HCT116 (cell line): ENCODE measurements at places on chromosomes 3 and 15.

GRCh38 chr15:74343127-74343796 is 24.2 kb downstream of the CYP11A1 start:
- H3K4me1 ChIP-seq: no peaks in the 10 kb centered on the region
- H3K4me3 ChIP-seq: no peak overlapping the region
- no peak for DNase-seq
- H3K27me3 ChIP-seq: no peaks in the 10 kb centered on the region
- no peak overlapping the region for H3K27ac ChIP-seq

GRCh38 chr3:29382845-29383244 is 102.0 kb downstream of the RBMS3 start:
- no peaks in the 10 kb centered on the region for H3K4me1 ChIP-seq
- no peak overlapping the region for H3K27ac ChIP-seq
- no peak overlapping the region for H3K4me3 ChIP-seq
- H3K27me3 ChIP-seq: no peaks in the 10 kb centered on the region

GRCh38 chr15:85550283-85550682 is 169.9 kb downstream of the AKAP13 start:
- no peaks in the 10 kb centered on the region for H3K27me3 ChIP-seq
- H3K4me1 ChIP-seq: no peaks in the 10 kb centered on the region
- no peak for DNase-seq
- no peak overlapping the region for H3K4me3 ChIP-seq
- no peaks in the 10 kb centered on the region for H3K36me3 ChIP-seq

- no peaks in the 10 kb centered on the region for H3K36me3 ChIP-seq
- H3K4me3 ChIP-seq: no peak overlapping the region
- no peak for DNase-seq
- H3K27ac ChIP-seq: no peak overlapping the region
Observed at GRCh38 chr3:70726961-70727360, 414.5 kb upstream of the MDFIC2 start.

GRCh38 chr3:134302674-134303073 is 52.0 kb upstream of the RYK start:
- H3K27ac ChIP-seq: no peak overlapping the region
- H3K4me3 ChIP-seq: no peak overlapping the region
- no peaks in the 10 kb centered on the region; the same call in 1 of the 2 replicates for H3K4me1 ChIP-seq
- no peaks in the 10 kb centered on the region for H3K27me3 ChIP-seq
- DNase-seq: no peak

- H3K4me3 ChIP-seq: no peak overlapping the region
- H3K27ac ChIP-seq: no peak overlapping the region
- H3K4me1 ChIP-seq: no peaks in the 10 kb centered on the region
- H3K27me3 ChIP-seq: peaks cover 44% of the 10 kb centered on the region
- no peak for DNase-seq
Observed at GRCh38 chr3:133937061-133937686, 41.5 kb upstream of the RAB6B start.

DNA sequence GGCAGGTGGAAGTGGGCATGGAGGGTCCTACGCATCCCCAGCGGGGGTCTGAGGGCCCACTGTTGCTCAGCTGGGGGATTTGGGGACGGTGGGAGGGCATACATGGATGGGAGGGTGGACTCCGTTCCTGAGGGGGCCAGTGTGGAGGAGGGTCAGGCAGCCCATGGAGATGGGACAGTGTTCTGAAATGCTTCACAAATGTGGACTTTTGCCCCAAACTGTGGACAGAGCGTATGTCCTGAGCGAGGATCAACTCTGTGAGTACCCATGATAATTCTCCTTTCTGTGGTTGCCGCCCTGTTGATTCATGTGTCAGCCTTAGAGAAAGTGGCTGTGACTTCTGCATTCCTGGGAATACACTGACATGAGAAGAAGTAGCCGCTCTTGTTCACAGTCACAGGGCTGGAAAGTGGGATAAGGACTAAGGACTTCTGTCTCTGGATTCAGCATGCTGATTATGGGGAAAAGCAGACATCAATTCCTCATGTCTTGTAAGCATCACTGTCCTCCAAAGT is 33.4 kb downstream of the SMAD3 start:
- H3K4me1 ChIP-seq: peaks cover 91% of the 10 kb centered on the region
- no peak overlapping the region for H3K4me3 ChIP-seq
- no peaks in the 10 kb centered on the region for H3K36me3 ChIP-seq
- H3K27ac ChIP-seq: 0 out of 2 replicates have a peak overlapping the region, but pooled peaks have one; percentile 14

DNA sequence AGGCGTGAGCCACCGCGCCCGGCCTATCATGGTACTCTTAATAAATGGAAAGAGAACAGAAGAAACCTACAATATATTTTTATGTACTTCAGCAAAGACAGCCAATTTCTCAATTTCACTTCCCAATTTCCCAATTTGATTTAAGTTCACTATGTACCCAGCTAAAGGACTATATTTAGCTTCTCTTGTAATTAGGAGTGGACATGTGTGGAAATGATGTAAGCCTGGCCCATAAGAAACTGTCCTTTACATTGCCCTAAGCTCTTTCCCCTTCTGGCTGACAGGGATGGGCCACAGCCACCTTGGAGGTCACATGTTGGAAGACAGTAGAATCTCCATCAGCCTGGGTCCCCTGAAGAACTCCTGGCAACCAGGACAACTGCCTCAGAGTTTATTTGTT is 6.2 kb downstream of the TMEM39A start:
- H3K36me3 ChIP-seq: peaks cover 34% of the 10 kb centered on the region
- H3K27me3 ChIP-seq: no peaks in the 10 kb centered on the region
- H3K4me1 ChIP-seq: peaks cover 5% of the 10 kb centered on the region
- DNase-seq: no peak
- H3K4me3 ChIP-seq: no peak overlapping the region
- no peak overlapping the region for H3K27ac ChIP-seq

GRCh38 chr3:192170659-192171058 is 556.7 kb downstream of the FGF12 start:
- DNase-seq: no peak
- no peak overlapping the region for H3K27ac ChIP-seq
- H3K36me3 ChIP-seq: no peaks in the 10 kb centered on the region
- no peak overlapping the region for H3K4me3 ChIP-seq

DNA sequence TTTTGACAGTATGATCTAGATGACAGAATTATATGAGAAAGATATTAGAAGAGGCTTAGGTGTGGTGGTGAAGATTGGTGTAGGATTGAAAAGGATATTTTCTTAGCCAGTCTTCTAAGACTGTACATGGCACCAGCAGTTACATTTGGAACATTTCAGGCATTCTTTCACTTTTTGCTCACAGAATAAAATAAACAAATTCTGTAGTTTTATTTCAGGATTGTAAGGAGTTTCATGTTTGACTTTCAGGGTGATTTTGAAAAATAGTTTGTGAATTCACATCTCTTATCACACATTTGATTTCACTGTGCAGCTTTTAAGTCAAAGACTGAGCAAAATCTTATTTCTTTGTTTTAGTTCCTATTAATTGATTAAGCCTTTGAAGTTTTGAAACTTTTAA is 27.1 kb downstream of the DNAJC13 start:
- no peaks in the 10 kb centered on the region for H3K4me1 ChIP-seq
- no peaks in the 10 kb centered on the region for H3K36me3 ChIP-seq
- DNase-seq: no peak
- no peak overlapping the region for H3K27ac ChIP-seq
- no peaks in the 10 kb centered on the region for H3K27me3 ChIP-seq

GRCh38 chr3:45259133-45259532 is 33.0 kb upstream of the TMEM158 start:
- H3K27ac ChIP-seq: no peak overlapping the region
- H3K4me1 ChIP-seq: no peaks in the 10 kb centered on the region
- H3K27me3 ChIP-seq: no peaks in the 10 kb centered on the region

- H3K4me3 ChIP-seq: no peak overlapping the region
- peaks cover 45% of the 10 kb centered on the region for H3K4me1 ChIP-seq
- no peak overlapping the region for H3K27ac ChIP-seq
- H3K36me3 ChIP-seq: no peaks in the 10 kb centered on the region
- no peak for DNase-seq
Observed at GRCh38 chr15:39125226-39125625, 455.7 kb upstream of the THBS1 start.

- no peak overlapping the region for H3K4me3 ChIP-seq
- no peaks in the 10 kb centered on the region for H3K27me3 ChIP-seq
- no peak for DNase-seq
- H3K36me3 ChIP-seq: no peaks in the 10 kb centered on the region; the same call in 1 of the 2 replicates
Observed at GRCh38 chr15:42289166-42289565, 15.9 kb upstream of the TMEM87A start.

GRCh38 chr15:69069996-69070395 is 55.5 kb downstream of the NOX5 start:
- peaks cover 13% of the 10 kb centered on the region; the same call in 1 of the 2 replicates for H3K4me1 ChIP-seq
- H3K27ac ChIP-seq: no peak overlapping the region
- H3K36me3 ChIP-seq: no peaks in the 10 kb centered on the region
- no peaks in the 10 kb centered on the region for H3K27me3 ChIP-seq

GRCh38 chr15:69972436-69972835 is 125.3 kb downstream of the TLE3 start:
- H3K4me3 ChIP-seq: no peak overlapping the region
- peaks cover 58% of the 10 kb centered on the region for H3K27me3 ChIP-seq
- no peaks in the 10 kb centered on the region for H3K4me1 ChIP-seq
- H3K36me3 ChIP-seq: no peaks in the 10 kb centered on the region
- H3K27ac ChIP-seq: no peak overlapping the region

GRCh38 chr15:86657305-86657704 is 577.6 kb downstream of the AGBL1 start:
- no peaks in the 10 kb centered on the region for H3K4me1 ChIP-seq
- no peak overlapping the region for H3K27ac ChIP-seq
- no peak for DNase-seq

- no peak overlapping the region for H3K27ac ChIP-seq
- no peaks in the 10 kb centered on the region for H3K27me3 ChIP-seq
- H3K4me3 ChIP-seq: no peak overlapping the region
- H3K36me3 ChIP-seq: no peaks in the 10 kb centered on the region
- no peaks in the 10 kb centered on the region; the same call in 1 of the 2 replicates for H3K4me1 ChIP-seq
Observed at GRCh38 chr3:24137334-24137733, 192.2 kb downstream of the NR1D2 start.

DNA sequence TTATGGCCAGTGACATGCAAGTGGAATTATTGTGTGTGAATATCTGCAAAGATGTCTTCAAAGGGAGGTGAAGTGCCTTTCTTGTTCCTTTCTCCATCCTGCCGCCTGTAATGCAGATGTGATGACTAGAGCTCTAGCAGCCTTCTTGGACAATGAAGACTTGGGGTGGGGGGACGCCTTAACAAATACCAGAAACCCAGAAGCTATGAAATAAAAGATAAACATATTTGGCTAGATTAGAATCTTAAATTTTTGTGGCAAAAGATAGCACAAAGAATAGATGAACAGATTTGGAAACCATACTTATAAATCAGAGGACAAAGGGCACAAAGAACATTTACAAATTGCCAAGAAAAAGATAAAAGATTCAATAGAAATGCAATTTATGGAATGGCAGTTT is 56.1 kb downstream of the AMOTL2 start:
- no peak for DNase-seq
- H3K36me3 ChIP-seq: no peaks in the 10 kb centered on the region
- H3K4me1 ChIP-seq: peaks cover 45% of the 10 kb centered on the region
- no peak overlapping the region for H3K27ac ChIP-seq
- H3K4me3 ChIP-seq: no peak overlapping the region
- no peaks in the 10 kb centered on the region for H3K27me3 ChIP-seq

DNA sequence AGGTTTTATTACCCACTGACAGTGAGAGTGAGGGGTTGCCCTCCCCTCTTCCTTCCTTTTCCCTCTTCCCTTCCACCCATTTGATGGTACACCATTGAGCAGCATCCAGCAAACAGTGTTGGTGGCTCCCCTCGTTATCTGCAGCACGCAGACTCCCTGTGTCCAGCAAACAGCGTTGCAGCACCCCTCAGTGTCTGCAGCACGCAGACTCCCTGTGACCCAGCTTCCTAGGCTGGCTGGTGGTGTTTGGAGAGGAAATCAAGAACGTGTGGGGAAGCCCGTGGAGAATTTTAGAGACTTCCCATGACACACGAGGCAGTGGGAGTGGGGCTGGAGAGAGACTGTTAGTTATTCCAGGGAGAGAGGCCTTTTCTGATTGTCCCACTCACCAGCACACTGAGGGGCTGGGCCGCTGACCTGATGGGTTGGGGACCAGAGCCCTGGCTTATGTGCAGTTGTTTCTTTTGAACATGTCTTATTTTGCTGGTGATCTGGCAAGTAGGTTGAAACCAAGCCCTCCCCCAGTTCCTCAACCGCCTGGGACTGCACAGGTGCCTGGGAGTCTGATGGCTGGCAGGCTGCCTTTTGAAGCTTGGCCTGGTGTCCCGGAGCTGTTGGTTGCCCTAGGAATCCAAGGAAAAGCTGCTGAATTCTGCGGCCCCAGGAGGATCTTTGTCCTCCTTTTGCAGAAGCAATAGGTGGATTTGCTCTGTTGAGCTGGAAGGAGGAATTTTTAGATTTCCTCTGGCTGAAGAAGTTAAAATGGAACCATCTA is 19.0 kb downstream of the APBA2 start:
- H3K27me3 ChIP-seq: peaks cover 3% of the 10 kb centered on the region; the same call in 1 of the 2 replicates
- DNase-seq: no peak
- no peaks in the 10 kb centered on the region for H3K36me3 ChIP-seq
- H3K27ac ChIP-seq: no peak overlapping the region

GRCh38 chr3:32597656-32598055 is 27.0 kb upstream of the DYNC1LI1 start:
- no peaks in the 10 kb centered on the region for H3K36me3 ChIP-seq
- DNase-seq: no peak
- no peaks in the 10 kb centered on the region for H3K27me3 ChIP-seq
- no peaks in the 10 kb centered on the region for H3K4me1 ChIP-seq

GRCh38 chr3:130688697-130689470 is 57.7 kb downstream of the PIK3R4 start:
- H3K36me3 ChIP-seq: 0 out of 2 replicates have a peak, but pooled peaks cover 3% of the 10 kb centered on the region
- no peak overlapping the region for H3K27ac ChIP-seq
- no peak overlapping the region for H3K4me3 ChIP-seq
- H3K27me3 ChIP-seq: no peaks in the 10 kb centered on the region

- H3K4me3 ChIP-seq: no peak overlapping the region
- no peak for DNase-seq
- no peak overlapping the region for H3K27ac ChIP-seq
- H3K36me3 ChIP-seq: no peaks in the 10 kb centered on the region
- H3K27me3 ChIP-seq: peaks cover 6% of the 10 kb centered on the region; the same call in 1 of the 2 replicates
- H3K4me1 ChIP-seq: no peaks in the 10 kb centered on the region
Observed at GRCh38 chr3:171890398-171890797, 47.2 kb downstream of the TMEM212 start.

- no peak for DNase-seq
- H3K36me3 ChIP-seq: no peaks in the 10 kb centered on the region
- no peak overlapping the region for H3K27ac ChIP-seq
- peaks cover 8% of the 10 kb centered on the region; the same call in 1 of the 2 replicates for H3K4me1 ChIP-seq
Observed at GRCh38 chr3:176431038-176431418, 766.3 kb downstream of the TBL1XR1 start.

GRCh38 chr3:129590215-129590614 is 16.3 kb downstream of the PLXND1 start:
- DNase-seq: no peak
- no peak overlapping the region for H3K27ac ChIP-seq
- no peak overlapping the region for H3K4me3 ChIP-seq
- no peaks in the 10 kb centered on the region for H3K4me1 ChIP-seq
- no peaks in the 10 kb centered on the region; the same call in 1 of the 2 replicates for H3K36me3 ChIP-seq

GRCh38 chr3:186361246-186361761 is 730 bp downstream of the DGKG start:
- no peak overlapping the region for H3K4me3 ChIP-seq
- no peaks in the 10 kb centered on the region for H3K36me3 ChIP-seq
- no peak overlapping the region for H3K27ac ChIP-seq
- no peaks in the 10 kb centered on the region for H3K4me1 ChIP-seq
- DNase-seq: no peak
